AG04450 (cell line): ENCODE measurements at places on chromosomes 16 and 17. TPM values are rescaled to one million over a fixed set of nuclear protein-coding genes. Genes with fewer than 3 reads are reported as not detected.

DNA sequence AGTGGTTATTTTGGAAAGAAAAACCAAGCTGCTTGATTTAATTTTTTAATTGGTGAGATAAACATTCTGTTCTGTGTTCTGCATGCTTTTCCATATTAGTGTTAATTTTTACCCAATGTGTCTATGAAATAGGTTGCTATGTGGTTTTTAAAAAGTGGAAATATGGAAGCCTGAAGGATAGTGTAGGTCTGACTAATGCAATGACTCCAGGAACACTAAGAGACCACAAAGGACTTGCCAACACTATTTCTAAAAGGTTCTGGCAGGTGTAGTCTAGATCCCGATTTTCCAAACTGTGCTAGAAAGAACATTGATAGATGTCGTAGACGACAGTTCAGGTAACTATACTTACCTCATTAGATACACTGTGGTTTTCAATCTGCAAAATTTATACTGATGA, 877.4 kb upstream of the GOT2 start:
- DNase-seq, result no peak

DNA sequence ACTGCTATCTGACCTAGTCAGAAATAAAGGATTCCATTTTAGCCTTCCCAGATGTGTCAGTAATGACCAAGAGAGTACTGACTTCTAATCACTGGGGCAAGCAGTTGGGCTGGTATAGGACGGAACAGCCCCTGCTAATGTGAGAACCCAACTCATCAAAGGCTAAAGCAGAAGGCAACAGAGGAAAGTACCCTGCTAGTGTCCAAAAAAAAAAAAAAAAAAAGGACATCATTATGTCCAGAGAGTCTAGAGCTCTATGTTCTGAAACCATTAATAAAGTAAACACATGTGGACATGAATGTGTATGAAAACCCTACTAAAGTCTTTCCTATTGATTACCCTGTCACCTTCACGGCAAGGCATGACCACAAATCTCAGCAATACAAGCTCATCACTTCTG, 85.0 kb downstream of the CYTH1 start:
- DNase-seq, result no peak

The MMP28 gene
- 0.15 and 0.17 TPM in 2 replicates for polyA plus RNA-seq

The FBXO39 gene
- 0.10 and 0.12 TPM in 2 replicates for polyA plus RNA-seq

The MARCHF10 gene
- polyA plus RNA-seq, result 0.14 and 0.25 TPM in 2 replicates
